ENCODE measurements at places on chromosomes 16 and 17. TPM values are rescaled to one million over a fixed set of nuclear protein-coding genes. Genes with fewer than 3 reads are reported as not detected.

GRCh38 chr17:17787568-17787967 is 49.2 kb downstream of the SREBF1 start:
- no peak for DNase-seq

Gene COG4
- total RNA-seq = 49.0 TPM

- DNase-seq = no peak
These were observed 24.1 kb downstream of the ALOX15B start for GRCh38 chr17:8062807-8063483.

GRCh38 chr17:29826114-29826692 is 103.8 kb downstream of the SSH2 start:
- no peak for DNase-seq

Gene HAP1
- under 0.01 TPM for total RNA-seq

GRCh38 chr16:524274-525040 is 3.1 kb upstream of the CAPN15 start:
- DNase-seq = no peak

DNA sequence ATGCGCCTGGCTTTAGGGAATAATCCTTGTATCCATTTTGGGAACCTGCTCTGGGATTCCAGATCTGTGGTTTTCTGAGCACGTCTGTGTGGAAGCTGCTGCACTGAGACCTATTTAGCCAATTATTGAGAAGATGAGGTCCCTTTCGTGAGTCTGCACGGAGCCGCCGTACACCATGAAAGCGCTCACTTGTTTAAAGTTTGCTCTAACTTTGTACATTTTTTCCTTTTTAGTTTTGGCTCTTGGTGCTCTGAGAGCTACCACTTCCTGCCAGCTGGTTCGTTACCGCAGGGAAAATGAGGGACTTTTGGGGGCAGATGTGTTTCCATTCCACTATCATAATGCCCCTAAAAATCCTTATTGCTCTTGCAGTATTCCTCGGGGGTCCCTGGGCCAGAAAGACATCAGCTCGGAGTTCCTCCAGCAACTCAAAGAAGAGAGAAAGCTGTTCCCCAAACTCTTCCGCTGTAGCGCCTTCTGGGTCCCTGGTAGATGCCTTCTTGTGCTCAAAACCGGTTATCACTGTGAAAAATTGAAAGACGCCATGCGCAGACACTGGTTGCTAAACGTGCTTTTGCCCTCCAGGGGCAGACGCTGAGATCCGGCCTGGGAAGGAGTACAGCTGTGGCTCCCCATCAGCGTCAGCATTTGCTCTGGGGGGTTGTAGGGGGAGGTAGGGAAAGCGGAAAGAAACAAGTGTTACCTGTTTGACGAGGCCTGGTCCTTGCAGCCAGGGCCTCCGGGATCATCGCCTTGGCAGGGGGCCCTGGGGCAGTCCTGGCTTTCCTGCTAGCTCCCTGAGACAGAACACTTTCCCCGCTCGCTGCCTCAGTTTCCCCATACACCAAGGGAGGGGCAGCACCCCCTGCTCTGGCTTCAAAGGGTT is 238.1 kb downstream of the MRTFB start:
- no peak for DNase-seq

DNA sequence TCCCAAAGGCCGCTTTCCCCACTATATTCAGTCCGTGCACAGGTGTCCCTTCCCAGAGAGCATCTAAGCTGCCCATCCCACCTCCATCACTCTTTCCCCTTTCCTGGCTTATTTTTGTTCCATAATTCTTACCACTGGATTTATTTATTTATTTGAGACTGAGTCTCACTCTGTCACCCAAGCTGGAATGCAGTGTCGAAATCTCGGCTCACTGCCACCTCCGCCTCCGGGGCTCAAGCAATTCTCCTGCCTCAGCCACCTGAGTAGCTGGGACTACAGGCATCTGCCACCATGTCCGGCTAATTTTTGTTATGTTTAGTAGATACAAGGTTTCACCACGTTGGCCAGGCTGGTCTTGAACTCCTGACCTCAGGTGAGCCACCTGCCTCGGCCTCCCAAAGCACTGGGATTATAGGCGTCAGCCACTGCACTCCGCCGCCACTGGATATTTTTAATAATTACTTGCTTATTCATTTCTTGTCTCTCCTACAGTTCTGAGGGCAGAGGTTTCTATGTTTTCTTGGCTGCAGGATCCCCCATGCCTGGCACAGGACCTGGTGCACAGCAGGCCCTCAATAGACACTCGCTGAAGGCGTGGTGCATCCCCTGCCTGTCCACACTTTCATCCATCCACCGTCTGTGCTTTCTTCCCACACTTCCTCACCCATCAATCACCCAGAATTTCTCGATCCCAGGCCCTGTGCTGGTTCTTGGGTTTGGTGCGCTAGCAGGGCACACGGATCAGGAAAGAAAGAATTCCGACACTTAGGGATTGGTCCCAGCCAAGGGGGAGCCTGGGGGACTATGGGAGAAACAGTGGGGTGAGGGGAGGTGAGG is 9.9 kb upstream of the ADGRG1 start:
- no peak for DNase-seq

- DNase-seq = no peak
These were observed 6.3 kb downstream of the SULT1A1 start for GRCh38 chr16:28603381-28604185.

DNA sequence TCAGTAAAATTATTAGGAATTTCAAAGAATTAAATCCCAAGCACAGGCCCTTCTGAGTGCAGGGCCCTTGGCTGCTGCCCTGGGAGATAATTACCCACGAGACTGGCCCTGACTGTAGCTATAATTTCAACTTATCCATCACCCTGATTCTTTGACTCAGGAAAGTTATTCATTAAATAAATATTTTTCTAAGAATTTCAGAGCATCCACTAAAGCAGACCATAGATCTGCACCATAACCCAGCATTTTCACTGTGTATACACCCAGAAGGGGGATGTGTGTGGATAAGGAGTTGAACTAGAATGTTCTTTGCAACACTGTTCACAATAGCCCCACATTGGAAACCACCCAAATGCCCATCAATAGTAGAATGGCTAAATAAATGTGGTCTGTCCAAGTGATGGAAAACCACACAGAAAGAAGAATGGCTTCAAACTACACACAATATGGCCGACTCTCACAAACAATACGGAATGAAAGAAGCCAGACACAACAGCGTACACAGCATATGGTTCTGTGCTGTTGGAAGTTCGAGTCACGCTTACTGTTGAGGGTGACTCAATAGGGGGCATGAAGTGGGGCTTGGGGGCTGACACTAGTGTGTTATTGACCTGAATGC is 33.9 kb upstream of the MEAK7 start:
- DNase-seq = no peak

Gene CACNA1G
- total RNA-seq = under 0.01 TPM

- DNase-seq = no peak
These were observed 9.6 kb downstream of the LLGL2 start for GRCh38 chr17:75535119-75535537.

DNA sequence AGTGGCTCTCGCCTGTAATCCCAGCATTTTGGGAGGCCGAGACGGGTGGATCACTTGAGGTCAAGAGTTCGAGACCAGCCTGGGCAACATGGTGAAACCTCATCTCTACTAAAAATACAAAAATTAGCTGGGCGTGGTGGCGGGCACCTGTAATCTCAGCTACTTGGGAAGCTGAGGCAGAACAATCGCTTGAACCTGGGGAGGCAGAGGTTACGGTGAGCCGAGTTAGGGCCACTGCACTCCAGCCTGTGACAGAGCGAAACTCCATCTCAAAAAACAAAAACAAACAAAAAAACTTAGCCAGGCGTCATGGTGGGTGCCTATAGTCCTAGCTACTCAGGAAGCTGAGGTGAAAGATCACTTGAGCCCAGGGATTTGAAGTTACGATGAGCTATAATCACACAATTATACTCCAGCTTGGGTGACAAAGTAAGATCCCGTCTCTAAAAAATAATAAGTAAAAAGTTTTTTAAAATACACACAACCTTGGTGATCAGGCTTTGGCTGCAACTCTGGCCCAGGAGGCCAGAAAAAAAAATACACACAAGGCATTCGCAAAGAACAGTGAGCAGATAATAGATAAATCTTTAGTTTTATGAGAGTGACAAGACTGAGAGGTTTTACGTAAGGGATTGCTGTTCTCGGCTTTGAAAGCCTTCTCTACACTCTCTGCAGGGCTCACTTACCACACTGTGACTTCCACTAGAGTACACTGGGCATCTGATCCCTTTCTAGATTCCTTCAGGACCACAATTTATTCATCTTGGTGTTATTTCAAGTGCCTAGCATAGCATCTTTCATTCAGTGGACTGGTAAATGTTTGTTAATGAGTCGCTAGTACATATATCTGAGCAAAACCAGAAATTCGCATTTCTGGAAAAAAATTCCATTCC is 5.9 kb downstream of the GSPT1 start:
- DNase-seq = no peak

- no peak for DNase-seq
These were observed 84.2 kb downstream of the SOCS1 start for GRCh38 chr16:11171757-11172299.

Gene GJC1
- total RNA-seq = under 0.01 TPM

Gene DCAKD
- 98.8 TPM for total RNA-seq

GRCh38 chr16:46777804-46778203 is 29.7 kb upstream of the MYLK3 start:
- no peak for DNase-seq

Gene ACSM2A
- total RNA-seq = not detected

GRCh38 chr17:43591779-43592562 is 45.8 kb upstream of the ETV4 start:
- no peak for DNase-seq

DNA sequence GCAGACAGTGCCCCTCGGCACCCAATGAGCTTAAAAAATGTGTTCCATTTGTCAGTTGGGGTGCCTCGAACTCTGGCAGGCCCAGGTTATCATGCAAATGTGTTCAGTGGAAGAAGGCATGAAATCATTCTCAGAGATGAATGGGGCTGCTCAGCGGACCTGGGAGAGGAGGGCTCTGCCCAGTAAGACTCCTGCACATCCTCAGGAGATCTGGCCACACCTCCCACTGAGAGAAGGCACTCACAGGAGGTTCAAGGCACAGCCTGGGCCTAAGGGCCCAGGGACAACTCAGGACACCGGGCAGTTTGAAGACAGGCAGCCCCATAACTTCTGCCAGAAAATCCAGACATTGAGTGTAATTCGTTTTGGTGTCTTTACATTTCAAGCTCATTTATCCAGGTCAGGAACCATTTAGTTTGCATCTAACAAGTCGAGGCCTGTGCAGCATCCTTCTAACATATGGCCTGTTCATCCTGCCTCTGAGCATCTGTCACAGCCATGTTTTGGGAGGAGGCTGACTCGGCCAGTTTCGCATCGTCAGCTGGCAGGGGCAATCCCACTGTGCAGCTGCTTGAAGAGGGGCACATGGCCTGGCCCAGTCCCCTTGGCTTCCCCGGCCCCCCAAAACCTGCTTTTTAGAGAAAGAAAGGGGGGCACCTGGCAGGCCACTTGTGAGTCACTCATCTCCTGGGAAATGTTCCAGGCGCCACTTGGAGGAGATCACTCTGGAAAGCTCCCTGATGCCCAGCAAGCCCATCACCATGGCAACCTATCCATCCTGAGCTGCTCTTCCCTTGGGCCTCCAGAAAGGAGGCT is 31.2 kb upstream of the BCAR1 start:
- DNase-seq = no peak

Gene TBKBP1
- total RNA-seq = 9.4 TPM

Gene RAMP2
- 0.27 TPM for total RNA-seq

Gene ADAP2
- total RNA-seq = 0.54 TPM

GRCh38 chr17:2433696-2434095 is 32.8 kb upstream of the MNT start:
- no peak for DNase-seq

GRCh38 chr17:55324296-55324978 is 59.7 kb downstream of the HLF start:
- DNase-seq = peak; percentile 8

DNA sequence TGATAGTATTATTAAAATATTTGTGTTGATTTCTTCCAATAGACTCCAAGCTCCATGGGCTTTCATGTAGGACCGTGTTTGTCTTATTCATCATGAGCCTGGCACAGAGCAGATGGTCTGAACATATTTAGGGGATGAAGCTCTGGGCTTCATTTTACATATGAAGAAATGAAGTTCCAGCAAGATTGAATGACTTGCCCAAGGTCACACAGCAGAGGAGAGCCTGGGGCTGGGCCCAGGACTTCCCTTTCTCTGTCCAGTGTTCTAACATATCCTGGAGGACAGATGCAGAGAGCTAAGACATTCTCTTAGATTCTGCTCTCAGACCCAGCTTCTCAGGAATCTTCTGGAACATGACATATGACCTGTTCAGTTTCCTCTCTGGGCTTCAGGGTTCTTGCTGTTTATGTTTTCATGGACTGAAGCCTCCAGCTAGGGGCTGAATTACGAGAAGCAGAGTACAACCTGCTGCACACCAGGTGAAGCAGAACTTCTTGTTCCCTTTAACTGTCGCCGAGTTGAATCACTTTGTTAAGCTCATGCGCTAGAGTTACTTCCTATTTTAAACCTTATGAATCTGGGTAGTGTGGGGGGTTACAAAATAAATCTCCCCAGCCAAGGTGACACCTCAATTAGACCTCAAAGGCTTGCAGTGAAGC is 53.6 kb downstream of the GPRC5B start:
- peak; percentile 50 for DNase-seq

GRCh38 chr17:74960570-74961342 is 11.8 kb downstream of the HID1 start:
- peak; percentile 73 for DNase-seq

Gene CALB2
- not detected for total RNA-seq

DNA sequence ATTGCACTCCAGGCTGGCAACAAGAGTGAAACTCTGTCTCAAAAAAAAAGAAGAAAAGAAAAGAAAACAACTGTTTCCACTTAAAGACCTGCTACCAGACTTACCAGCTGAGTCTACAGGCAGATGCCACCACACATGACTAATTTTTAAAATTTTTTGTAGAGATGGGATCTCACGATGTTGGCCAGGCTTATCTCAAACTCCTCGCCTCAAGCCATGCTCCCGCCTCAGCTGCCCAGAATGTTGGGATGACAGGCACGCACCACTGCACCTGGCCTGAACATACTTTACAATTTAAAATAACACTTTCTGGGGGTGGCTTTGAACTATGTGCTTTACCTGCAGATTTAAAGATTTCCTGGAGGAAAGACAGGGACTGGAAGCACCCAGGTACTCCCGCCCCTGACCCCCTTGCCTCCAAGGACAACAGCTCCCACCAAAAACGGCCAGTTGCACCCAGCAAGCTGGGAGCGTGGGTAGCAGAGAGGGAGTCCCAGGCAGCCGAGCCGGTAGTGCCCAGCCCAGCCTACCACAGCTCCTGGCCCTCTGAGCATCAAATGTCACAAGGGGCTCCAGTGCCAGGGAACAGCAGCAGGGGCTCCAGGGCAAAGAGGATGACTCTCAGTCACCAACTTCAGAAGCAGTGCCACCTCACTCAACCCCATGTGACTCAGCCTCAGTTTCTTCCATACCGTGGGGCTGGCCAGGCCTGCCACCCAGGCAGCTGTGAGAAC is 262.9 kb downstream of the PARN start:
- DNase-seq = no peak

Measured in hematopoietic multipotent progenitor cell (in vitro differentiated cells).